Anterior cingulate cortex (tissue), 58 donors: ENCODE measurements at places on chromosomes 7 and 10.

- no peak for DNase-seq
These were observed 93.8 kb upstream of the SVIL start for GRCh38 chr10:29728541-29729049.

DNA sequence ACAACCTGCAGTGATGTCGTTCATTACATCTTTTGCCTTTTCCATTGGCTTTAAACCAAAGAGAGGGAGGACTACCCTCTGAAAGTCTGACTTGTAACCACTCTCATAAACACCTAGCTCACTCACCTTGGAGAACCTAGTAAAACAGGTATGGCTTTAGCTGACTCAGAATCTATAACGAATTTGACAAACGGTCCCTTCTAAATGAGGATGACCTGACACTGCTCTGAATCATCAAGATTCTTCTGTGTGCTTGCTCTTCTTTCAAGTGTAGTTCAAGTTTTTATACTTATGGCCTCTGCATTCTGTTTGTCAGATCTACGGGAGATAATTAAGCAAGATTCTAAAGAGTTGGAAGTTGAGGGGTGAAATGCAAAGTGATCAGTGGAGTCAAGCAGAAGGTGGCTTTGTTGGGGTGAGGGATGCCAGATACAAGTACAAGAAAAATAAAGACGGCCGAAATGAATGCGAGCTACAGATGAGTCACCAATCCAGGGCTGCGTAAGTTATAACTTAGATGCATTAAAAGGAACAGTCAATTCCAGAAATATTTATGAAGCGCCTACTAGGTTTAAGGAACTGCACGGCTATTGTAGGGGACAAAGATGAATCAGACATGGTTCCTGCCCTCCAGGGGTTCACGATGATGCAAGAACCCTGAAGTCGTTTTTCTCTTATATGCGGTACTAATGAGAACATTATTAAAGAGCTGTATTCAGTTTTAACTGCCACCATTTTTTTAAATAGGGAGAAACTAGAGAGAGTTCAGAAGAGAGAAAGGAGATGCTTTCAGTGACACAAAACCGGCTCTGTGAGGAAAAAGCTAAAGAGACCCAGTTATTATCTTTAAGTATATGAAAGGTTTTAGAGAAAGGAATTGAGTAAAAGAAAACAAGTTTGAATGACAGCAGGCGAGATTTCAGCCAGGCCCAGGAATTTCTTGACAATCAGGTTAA, 6.5 kb downstream of the HIPK2 start:
- no peak for DNase-seq

DNA sequence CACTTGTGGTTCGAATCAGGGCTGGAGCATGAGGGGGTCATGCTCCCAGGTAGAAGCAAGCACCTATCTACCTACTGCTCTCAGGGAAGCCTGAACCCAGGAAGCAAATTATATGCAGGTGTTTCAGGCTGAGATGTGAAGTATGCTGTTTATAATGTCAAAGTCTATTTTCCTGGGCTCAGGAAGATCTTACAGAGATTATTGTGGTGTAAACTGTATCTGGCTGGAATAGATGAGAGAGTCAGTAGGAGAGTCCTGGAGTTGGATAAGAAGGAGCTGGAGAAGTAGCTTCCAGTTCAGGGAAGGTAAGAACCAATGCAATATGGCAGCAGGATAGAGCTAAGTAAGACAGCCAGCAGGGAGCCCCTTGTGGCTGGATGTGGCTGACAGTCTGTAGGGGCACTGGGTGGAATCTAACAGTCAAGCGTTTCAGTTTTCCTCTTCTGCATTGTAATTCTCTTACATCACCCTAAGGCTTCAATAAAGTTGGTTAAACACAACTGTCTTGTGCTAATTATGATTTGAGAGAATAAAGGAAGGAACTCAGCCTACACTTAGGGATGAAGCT, 105.9 kb upstream of the EEPD1 start:
- DNase-seq: no peak

- DNase-seq: no peak
These were observed 33.5 kb downstream of the EEPD1 start for GRCh38 chr7:36186359-36187121.

DNA sequence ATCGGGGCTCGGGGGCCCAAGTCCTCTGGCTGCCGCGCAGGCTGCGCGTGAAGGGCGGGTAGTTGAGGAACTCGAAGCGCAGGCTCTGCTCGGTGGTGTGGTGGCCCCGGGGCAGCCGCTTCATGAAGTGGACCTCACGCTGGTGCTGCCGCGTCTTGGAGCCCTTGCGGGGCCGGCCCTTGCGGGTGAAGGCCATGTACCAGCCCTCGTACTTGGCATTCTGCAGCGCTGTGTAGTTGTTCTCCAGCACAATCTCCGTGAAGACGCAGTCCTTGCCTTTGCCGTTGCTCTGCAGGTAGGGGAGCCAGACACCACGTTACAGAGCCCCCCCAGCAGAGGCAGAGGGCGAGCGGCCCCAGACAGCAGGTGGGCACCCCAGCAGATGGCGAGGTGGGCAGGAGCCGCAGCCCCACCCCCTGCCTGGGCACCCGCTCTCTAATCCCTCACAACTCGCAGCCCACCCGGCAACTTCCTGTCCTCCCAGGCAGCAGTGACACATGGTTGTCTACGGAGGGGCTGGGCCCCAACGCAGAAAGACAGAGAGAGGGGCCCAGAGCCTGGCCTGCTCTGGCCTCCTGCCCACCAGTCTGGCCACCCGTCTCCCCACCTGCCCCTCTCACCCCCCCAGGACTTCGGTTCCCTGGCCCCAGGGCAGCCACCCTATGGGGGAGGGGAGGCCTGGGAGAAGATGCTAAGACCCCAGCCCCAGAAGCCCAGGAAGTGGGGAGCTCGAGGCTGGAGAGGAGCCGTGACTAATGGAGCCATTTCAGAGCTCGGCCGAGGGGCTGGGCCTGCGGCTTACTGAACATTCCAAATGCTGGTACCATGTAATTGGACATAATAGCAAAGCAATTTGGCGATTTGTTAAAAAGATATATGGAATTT, 5.3 kb downstream of the FGF8 start:
- no peak for DNase-seq

- DNase-seq: no peak
These were observed 4.8 kb downstream of the FRAT2 start for GRCh38 chr10:97329766-97330165.

DNA sequence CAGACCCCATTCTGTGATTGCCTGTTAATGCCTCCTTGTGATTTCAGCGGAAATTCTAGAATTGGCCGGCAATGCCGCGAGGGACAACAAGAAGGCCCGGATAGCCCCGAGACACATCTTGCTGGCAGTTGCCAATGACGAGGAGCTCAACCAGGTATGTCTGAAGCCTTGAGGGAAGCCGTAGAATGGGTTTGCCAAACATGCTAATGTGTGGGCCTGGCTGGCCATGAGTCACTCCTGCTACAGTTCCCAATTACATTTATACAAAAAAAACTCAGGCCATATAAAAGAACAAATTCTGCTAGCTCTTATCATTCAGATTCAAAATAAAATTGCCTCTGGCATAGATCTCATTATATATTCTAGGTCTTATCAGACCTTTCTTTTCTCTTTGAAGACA, 37.4 kb downstream of the MACROH2A2 start:
- DNase-seq: no peak

- DNase-seq: no peak
These were observed 106.2 kb downstream of the REEP3 start for GRCh38 chr10:63627396-63627795.

DNA sequence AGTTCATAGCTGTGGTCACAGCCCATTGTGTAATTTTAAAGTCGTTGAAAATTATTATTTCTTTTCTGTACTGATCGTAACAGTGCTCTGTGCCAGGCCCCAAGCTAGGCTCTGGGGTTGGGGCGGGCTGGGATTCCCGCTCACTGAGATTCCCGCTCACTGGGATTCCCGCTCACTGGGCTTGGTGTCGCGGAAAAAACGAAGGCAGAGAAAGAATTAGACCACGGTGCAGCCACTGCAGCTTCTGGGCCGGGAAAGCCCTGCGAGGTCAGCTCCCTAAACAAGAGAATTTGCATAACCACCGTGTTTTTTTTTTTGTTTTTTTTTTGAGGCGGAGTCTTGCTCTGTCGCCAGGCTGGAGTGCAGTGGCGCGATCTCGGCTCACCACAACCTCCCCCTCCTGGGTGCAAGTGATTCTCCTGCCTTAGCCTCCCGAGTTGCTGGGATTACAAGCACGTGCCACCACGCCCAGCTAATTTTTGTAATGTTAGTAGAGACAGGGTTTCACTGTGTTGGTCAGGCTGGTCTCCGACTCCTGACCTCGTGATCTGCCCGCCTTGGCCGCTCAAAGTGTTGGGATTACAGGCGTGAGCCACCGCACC, 31.2 kb downstream of the FOXK1 start:
- no peak for DNase-seq

DNA sequence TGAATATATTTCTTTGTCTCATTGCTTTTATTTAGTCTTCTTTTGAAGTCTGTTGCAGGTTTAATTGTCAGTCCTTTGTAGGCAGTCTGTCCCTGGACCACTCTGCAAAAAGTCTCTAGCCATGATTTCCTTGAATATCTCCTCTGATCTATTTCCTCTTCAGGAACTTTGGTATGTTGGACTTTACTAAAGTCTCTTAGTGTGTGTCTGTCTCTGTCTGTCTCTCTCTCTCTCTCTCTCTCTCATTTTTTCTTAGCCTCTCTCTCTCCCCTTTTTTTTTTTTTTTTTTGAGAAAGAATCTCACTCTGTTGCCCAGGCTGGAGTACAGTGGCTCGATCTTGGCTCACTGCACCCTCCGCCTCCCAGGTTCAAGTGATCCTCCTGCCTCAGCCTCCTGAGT, 57.5 kb downstream of the ADD3 start:
- DNase-seq: no peak

- DNase-seq: no peak
These were observed 163.8 kb upstream of the KLF6 start for GRCh38 chr10:3948843-3949242.

- DNase-seq: no peak
These were observed 15.5 kb downstream of the AMPH start for GRCh38 chr7:38615665-38616064.

DNA sequence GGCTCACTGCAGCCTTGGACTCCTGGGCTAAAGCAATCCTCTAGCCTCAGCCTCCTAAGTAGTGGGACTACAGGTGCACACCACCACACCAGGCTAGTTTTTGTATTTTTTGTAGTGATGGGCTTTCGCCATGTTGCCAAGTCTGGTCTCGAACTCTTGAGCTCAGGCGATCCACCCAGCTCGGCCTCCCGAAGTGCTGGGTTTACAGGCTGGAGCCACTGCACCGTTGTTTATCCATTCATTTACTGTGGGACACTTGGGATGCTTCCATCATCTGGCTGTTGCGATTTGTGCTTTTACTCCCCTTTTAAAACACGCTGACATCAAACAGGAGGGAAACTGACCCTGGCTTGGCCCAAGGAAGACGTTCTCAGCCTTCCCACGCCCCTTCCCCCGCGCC, 30.5 kb upstream of the SMARCD3 start:
- DNase-seq: no peak

GRCh38 chr10:22427890-22428571, 82.7 kb downstream of the SPAG6 start:
- DNase-seq: no peak

DNA sequence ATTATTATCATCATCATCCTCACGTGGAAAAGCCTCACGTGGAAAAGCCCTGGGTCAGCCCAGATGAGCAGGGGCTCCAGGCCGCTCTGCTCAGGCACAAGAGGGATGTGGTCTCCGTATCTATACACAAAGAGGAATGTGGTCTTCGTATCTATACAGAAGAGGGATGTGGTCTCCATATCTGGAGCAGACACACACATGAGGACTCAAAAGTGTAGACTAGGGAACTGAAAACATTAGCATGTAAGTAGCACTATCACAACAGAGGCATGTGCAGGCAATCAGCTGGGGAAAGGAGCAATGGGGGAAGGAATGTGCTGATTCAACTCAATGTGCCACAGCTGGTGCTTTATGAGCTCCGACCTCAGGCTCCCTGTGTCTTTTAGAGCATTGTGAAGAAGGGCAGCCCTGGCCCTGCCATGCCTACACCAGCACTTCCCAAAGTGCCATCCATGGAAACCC, 86.5 kb downstream of the PLXNA4 start:
- no peak for DNase-seq

GRCh38 chr7:139774376-139774775, 3.4 kb downstream of the HIPK2 start:
- DNase-seq: no peak

GRCh38 chr7:132072165-132072564, 504.1 kb downstream of the PLXNA4 start:
- DNase-seq: no peak

DNA sequence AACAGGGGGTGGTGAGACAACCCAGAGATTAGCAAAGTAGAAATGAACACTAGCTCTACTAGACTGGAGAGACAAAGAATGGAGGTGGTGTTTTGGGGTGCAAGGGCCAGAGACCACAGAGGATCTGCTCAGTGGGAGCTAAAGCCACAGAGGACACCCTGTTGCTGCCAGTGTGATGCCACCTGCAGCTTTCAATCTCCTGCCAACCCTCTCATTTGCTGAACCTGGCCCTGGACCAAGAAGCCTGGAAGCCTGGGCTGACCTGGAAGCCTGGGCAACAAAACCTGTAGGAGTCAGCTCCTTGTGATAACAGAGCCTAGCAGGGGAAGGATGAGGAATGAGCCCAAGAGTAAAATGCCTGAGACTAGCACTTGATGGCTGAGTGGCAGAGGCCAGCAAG, 81.1 kb upstream of the ADO start:
- DNase-seq: no peak

DNA sequence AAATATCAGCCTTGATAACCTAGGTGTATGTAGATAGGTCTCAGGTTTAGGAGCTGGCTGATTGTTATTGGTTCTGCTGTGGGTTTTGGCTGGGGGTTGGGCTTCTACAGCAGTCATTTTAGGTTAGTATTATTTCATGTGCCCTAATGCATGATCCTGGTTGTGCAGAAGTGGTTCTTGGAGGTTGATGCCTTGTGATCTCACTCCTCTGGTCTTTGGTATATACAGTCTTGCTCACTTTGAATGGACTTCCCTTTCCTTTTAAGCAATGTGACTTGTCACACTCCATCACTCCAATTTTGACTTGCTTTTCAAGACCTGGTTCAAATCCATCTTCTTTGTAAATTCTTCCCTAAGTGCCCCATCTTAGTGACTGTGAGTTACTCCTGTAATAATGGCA, 188.9 kb downstream of the LRMDA start:
- DNase-seq: no peak

- DNase-seq: no peak
These were observed 89.4 kb upstream of the AKR1E2 start for GRCh38 chr10:4736608-4737007.

GRCh38 chr7:74325210-74325565, 36.0 kb downstream of the CLIP2 start:
- DNase-seq: no peak

GRCh38 chr10:109696981-109697775, 226.1 kb downstream of the XPNPEP1 start:
- no peak for DNase-seq

DNA sequence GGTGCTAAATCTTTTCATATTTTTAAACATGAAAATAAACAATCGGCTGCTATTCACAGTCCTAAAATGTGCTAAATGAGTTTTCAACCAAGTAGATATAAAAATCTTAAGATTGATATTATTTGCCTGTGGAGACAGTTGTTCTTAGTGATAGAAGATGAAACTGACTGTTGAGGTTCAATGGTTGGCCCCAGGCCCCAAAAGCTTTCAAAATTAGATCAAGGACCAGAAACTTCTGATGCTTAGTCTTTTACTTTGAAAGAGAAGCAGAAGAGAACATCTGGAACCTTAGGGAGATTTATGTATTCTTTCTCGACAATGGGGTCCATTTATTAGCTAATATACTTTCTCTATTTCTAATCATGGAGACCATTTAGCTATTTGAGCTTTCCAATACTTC, 155.8 kb downstream of the REEP3 start:
- no peak for DNase-seq
